ENCODE measurements at places on chromosomes 1 and 21. TPM values are rescaled to one million over a fixed set of nuclear protein-coding genes. Genes with fewer than 3 reads are reported as not detected.

DNA sequence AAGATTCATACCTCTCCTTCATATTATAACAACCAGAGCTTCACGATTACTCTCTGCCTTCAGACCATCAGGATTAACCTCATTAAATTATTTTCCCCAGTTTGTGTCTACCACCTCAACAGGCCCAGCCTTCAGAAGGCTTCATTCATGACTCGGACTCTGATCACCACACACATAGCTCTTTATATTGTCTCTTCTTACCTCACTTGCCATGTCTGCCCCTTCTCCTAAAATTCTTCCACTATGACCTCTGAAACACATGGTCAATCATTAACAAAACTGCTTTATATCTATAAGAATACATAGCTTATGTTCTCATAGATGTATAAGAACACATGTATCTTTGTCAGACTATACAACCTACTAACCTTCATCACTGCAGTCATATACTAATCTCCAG is 79.8 kb downstream of the USP1 start:
- no peak overlapping the region for H3K4me3 ChIP-seq
- no peaks in the 10 kb centered on the region for H3K27me3 ChIP-seq
- DNase-seq = no peak
- no peaks in the 10 kb centered on the region for H3K4me1 ChIP-seq

- H3K27ac ChIP-seq = no peak overlapping the region
- peak; percentile 96 for DNase-seq
- H3K27me3 ChIP-seq = no peaks in the 10 kb centered on the region
- no peaks in the 10 kb centered on the region for H3K36me3 ChIP-seq
- peaks cover 5% of the 10 kb centered on the region for H3K4me1 ChIP-seq
Observed at GRCh38 chr1:23539698-23540266, 8.7 kb upstream of the E2F2 start.

DNA sequence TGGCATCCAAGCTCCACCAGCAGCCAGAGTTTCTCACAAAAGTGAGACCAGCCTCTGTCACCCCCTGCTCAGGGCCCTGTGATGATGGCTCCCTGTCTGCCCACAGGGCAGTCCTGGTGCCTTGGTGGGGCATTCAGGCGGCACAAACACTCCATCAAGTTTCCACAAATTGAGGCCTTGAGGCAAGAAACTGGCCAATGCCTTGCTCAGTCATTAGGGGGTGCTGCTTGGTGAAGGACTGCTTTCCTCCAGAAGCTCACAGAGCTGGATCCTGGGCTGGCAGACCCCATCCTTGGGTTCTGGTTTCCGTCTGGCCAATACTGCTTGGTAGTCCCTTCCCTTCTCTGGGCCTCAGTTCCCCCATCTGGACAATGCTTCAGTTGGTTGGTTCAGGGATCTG is 12.5 kb upstream of the AHDC1 start:
- no peak overlapping the region for H3K27ac ChIP-seq
- no peaks in the 10 kb centered on the region for H3K27me3 ChIP-seq
- peak; percentile 59 for DNase-seq
- H3K36me3 ChIP-seq = no peaks in the 10 kb centered on the region

- no peak overlapping the region for H3K27ac ChIP-seq
- H3K4me1 ChIP-seq = no peaks in the 10 kb centered on the region
- H3K36me3 ChIP-seq = no peaks in the 10 kb centered on the region
- no peak overlapping the region for H3K4me3 ChIP-seq
- DNase-seq = no peak
- no peaks in the 10 kb centered on the region for H3K27me3 ChIP-seq
Observed at GRCh38 chr1:68745011-68745410, 248.1 kb upstream of the DEPDC1 start.

Gene KIF17
- total RNA-seq = 0.36 TPM

DNA sequence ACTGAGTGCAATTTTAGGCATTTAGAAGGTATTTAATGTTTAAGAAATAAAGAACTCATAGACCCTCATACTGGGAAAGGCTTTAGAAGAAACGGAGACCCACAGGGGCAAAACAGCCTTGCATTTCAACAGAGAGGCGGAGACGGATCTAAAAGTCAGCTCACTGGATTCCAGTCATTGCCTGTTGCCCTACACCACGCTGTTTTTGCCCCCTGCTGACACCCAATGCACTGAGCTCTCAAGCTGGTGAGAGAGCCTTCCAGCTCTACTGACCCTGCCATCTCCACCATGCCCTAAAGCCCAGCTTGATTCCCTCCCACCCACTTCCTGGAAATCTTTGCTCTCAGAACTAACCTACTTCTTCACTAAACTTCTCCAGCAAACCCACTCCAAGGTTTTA is 7.2 kb upstream of the TRAF3IP3 start:
- no peak overlapping the region for H3K4me3 ChIP-seq
- no peaks in the 10 kb centered on the region for H3K36me3 ChIP-seq
- H3K27me3 ChIP-seq = no peaks in the 10 kb centered on the region
- peak; percentile 41 for DNase-seq

Gene CDC20
- total RNA-seq = 5.3 TPM

Gene HLX
- total RNA-seq = 9.0 TPM

DNA sequence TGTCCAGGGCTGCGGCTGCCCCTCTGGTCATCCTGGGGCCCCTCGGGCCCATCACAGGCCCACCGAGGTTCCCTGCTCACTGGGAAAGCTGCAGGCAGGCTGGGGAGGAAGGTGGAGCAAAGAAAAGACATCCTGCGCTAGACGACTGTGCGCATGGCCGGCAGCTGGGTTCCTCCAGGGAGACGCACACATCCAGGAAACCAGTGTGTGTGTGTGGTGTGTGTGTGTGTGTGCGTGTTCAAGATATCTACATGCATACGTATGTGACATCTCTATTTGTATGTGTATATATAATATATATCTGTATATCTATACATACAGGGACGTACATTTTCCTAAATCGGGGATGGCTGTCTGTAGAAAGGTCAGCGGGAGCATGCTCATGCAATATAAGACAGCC is 63.7 kb downstream of the ACOT7 start:
- H3K27ac ChIP-seq = peak overlapping the region; percentile 13
- no peaks in the 10 kb centered on the region for H3K27me3 ChIP-seq
- no peak for DNase-seq
- peaks cover 18% of the 10 kb centered on the region for H3K4me1 ChIP-seq

Gene SLAMF9
- total RNA-seq = not detected

Gene TRIM17
- total RNA-seq = under 0.01 TPM

DNA sequence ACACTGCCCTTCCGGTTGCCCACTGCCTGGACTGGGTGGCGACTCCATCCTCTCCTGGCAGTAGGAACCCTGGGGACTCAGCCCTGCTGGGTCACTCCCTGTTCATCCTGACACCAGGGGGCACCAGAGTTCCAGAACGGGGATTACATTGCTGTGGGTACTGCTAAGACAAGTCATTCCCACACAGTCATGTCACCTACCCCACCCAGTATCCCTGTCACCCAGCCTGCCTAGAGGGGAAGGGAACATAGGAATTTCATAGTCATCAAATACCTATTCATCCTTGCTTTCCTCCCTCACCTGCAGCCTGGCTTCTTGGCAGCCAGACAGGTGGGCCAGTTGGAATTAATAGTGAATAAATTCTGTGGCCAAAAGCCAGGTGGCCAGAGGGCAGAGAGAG is 9.8 kb upstream of the SFN start:
- peak overlapping the region; percentile 54 for H3K27ac ChIP-seq
- H3K36me3 ChIP-seq = peaks cover 58% of the 10 kb centered on the region
- H3K4me3 ChIP-seq = no peak overlapping the region
- no peaks in the 10 kb centered on the region for H3K27me3 ChIP-seq
- DNase-seq = peak; percentile 99

GRCh38 chr1:222098404-222098803 is 356.5 kb upstream of the DUSP10 start:
- no peak overlapping the region for H3K27ac ChIP-seq
- H3K4me3 ChIP-seq = no peak overlapping the region
- no peak for DNase-seq
- no peaks in the 10 kb centered on the region for H3K36me3 ChIP-seq

GRCh38 chr1:189678779-189679178 is 798.9 kb downstream of the BRINP3 start:
- no peak overlapping the region for H3K27ac ChIP-seq
- no peak overlapping the region for H3K4me3 ChIP-seq
- H3K36me3 ChIP-seq = no peaks in the 10 kb centered on the region
- H3K27me3 ChIP-seq = no peaks in the 10 kb centered on the region
- H3K4me1 ChIP-seq = no peaks in the 10 kb centered on the region

Gene FALEC
- total RNA-seq = 0.36 TPM

GRCh38 chr1:64212031-64212430 is 8.6 kb downstream of the UBE2U start:
- no peak overlapping the region for H3K4me3 ChIP-seq
- no peaks in the 10 kb centered on the region for H3K36me3 ChIP-seq
- peak overlapping the region; percentile 74 for H3K27ac ChIP-seq
- H3K27me3 ChIP-seq = no peaks in the 10 kb centered on the region
- peak; percentile 88 for DNase-seq
- peaks cover 17% of the 10 kb centered on the region for H3K4me1 ChIP-seq

GRCh38 chr21:18164483-18164882 is 80.2 kb upstream of the CHODL start:
- H3K27ac ChIP-seq = no peak overlapping the region
- H3K36me3 ChIP-seq = no peaks in the 10 kb centered on the region
- no peak for DNase-seq
- H3K4me3 ChIP-seq = no peak overlapping the region
- H3K4me1 ChIP-seq = no peaks in the 10 kb centered on the region

DNA sequence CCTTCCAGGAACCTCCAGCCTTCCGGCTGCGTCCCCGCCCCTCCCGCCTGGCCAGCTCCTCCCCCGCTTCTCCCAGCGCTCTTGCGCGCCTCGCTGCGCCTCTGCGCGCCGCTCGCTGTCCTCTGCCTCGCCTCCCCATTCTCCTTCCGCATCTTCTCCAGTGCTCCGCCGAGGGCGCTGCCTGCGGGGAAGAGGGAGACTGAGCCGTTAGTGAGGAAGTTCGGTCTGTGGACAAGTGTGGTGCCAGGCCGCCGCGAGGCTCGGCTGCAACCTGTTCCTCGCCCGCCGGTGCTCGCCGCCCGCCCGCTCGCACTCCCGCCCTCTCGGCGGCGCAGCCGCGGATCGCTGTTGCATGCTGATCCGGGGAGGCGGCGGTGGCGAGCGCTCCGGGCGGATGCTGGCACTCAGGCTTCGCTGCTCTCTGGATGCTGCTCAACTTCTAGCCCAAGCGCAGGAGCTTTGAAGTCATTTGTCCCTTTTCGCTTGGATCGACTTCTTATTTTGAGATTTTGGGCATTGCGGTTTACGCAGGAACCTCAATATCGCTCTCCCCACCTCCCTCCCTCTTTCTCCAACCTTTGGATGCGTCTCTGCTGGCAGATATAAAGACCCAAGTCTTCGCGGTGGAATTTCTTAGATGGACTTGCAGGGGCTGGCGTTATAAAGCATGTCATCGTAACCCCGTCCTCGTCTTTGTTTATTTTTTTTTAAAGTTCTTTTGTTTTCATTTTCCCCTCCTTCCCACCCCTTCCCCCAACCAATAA is 614 bp upstream of the CACNA1E start:
- H3K4me1 ChIP-seq = no peaks in the 10 kb centered on the region
- H3K27ac ChIP-seq = no peak overlapping the region
- DNase-seq = peak; percentile 81
- H3K4me3 ChIP-seq = no peak overlapping the region

Gene PLA2G4A
- total RNA-seq = 12.3 TPM

GRCh38 chr21:45177039-45177438 is 102.7 kb downstream of the ADARB1 start:
- H3K4me1 ChIP-seq = no peaks in the 10 kb centered on the region
- no peak overlapping the region for H3K27ac ChIP-seq
- DNase-seq = peak; percentile 14
- no peaks in the 10 kb centered on the region for H3K27me3 ChIP-seq

Gene TDRD5
- total RNA-seq = not detected

DNA sequence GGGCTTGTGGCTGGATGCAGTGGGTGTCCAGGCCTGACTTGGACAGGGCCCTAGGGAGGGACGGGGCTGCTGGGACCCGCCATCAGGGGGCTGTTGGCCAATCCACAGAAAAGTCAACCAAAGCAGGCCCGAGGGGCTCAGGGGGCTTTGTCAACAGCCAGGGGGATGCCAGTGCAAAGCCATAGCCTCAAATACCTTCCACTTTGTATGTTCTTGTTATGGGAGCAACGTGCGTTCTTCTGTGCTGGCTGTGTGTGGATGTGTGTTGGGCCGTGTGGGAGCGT is 35.4 kb upstream of the ARF1 start:
- no peaks in the 10 kb centered on the region for H3K4me1 ChIP-seq
- no peaks in the 10 kb centered on the region for H3K36me3 ChIP-seq
- DNase-seq = no peak
- H3K27ac ChIP-seq = no peak overlapping the region
- no peak overlapping the region for H3K4me3 ChIP-seq
- H3K27me3 ChIP-seq = peaks cover 10% of the 10 kb centered on the region

GRCh38 chr1:49052102-49052501 is 275.4 kb upstream of the BEND5 start:
- H3K4me1 ChIP-seq = no peaks in the 10 kb centered on the region
- DNase-seq = no peak
- H3K36me3 ChIP-seq = no peaks in the 10 kb centered on the region
- no peak overlapping the region for H3K4me3 ChIP-seq
- H3K27ac ChIP-seq = no peak overlapping the region

DNA sequence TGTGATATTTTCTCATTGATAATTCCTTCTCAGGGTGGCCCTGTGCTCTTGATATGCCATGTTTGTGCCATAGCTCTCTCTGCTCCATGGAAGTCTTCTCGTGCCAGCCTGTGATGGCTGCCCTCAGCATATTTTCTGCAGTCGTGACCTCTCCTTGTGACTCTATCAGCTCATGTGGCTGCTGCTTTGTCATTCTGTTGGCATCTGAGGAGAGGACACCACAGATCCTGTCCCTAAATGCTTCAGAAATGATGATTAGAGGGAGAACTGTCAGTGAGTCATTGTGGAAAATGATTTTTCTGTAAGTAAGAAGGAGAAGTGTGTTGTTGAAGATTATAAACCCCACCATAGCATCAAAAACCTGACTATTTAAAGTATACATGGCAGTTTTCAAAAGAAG is 286.0 kb downstream of the ADGRL2 start:
- H3K27me3 ChIP-seq = no peaks in the 10 kb centered on the region
- no peaks in the 10 kb centered on the region for H3K4me1 ChIP-seq
- H3K27ac ChIP-seq = no peak overlapping the region
- no peak for DNase-seq
- no peaks in the 10 kb centered on the region for H3K36me3 ChIP-seq

DNA sequence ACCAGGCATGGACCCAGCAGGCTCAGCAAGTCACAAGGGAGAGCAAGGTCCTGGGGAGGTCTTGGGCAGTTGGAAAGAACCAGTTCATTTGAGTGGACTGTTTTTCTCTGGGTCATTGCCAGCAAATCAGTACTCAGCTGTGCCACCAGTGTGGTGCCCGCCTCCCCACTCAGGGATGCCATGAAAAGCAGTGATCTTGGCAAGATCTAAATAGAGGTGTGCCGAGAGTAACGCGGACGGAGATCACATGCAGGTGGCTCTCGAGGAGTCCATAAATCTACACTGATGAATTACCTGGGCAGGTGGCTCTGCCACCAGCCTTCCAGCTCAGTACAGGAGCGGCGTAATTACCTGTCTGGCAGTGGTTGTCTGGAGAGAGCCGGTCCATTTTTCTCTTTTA is 642.2 kb downstream of the PTPRU start:
- H3K4me1 ChIP-seq = no peaks in the 10 kb centered on the region
- no peak overlapping the region for H3K4me3 ChIP-seq
- no peak overlapping the region for H3K27ac ChIP-seq
- H3K36me3 ChIP-seq = no peaks in the 10 kb centered on the region
- H3K27me3 ChIP-seq = no peaks in the 10 kb centered on the region
